Coronary artery (tissue), 2 donors: ENCODE measurements at places on chromosomes 2 and 18.

DNA sequence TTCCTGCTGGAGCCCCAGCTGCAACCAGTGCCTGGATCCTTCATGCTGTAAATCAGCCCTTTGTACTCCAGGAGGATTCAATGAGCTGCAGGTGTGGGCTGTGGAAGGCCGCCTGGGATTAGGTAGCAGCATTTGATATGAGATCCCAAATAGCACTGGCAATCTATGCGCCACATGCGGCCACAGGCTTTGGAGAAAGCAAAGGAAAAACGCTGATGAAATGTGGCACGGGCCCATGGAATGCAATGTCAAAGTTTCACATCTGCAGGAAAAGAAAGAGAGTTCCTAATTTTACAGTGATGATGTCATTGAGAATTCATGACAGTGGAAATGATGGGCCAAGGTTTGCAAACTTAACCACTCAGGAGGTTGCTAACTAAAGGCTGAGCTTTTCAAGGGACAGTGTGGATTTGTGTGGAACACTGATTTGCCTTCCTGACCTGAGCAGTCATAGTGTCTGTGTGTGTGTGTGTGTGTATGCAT is 216.4 kb upstream of the OSR1 start:
- DNase-seq: peak; percentile 77

DNA sequence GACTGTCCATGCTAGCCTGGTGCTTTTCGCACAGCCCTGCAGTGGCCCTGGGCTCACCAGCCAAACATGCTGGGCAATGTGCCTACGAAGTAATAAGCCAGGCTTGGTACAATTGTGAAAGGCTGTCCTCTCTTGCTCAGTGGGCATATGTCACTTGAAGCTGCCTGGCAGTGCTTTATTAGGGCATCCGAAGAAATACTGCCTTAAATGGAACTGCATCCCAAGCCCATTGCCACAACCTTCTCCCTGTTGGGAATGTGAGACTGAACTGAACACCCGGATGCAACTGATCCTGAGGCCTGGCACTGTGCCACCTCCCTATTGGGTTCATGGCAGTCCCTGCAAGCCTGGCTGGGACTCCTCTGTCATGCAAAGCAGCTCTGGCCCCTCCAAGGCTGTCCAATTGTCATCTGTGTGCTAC is 15.9 kb downstream of the CAPG start:
- DNase-seq: peak; percentile 76

GRCh38 chr2:19369341-19369955 is 11.0 kb upstream of the OSR1 start:
- no peak for DNase-seq

DNA sequence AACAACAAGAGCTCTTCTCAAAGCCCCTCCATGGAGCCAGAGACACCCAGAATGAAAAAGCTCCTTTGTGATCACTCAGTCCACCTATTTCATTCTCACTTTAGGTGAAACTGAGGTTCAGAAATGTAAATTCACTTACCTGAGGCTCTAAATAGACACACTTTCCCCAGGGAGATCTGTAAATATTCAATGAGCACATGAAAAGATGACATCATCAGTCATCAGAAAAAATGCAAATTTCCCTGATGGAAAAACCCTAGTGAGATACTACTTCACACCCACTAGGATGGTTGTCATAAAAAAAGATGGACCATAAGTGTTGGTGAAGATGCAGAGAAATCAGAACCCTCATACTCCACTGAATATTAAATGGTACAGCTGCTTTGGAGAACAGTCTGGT is 339.2 kb downstream of the EN1 start:
- no peak for DNase-seq

GRCh38 chr18:9178557-9178956 is 42.0 kb downstream of the ANKRD12 start:
- no peak for DNase-seq

GRCh38 chr2:73003027-73003426 is 68.5 kb downstream of the SFXN5 start:
- DNase-seq: peak; percentile 41

DNA sequence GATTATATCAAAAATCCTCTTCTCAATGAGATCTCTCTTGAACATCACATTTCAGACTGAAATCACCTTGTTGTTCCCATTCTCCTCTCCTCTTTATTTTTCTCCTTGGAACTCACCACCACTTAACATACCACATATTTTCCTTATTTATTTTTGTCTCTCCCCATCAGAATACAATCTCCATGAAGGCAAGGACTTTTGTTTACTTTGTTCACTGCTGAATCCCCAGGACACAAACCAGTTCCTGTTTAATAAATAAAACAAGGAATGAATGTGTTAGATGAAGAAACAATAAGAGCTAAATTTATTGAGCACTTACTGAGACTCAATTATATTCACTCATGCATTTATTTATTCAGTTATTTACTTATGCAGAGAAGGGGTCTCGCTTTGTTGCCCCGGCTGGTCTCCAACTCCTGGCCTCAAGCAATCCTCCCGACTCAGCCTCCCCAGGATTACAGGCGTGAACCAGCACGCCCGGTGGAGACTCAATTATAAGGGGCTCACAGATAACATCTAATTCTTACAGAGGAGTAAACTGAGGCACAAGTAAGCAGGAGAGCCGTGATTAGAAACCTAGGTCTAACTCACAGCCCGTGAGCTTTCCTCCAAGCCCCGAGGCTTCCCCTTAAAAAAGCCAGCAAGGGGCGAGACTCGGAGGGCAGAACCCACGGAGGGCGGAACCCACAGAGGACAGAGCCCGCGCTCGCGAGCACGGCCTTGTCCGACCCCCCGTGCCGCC is 616 bp upstream of the TAF1B start:
- DNase-seq: no peak

DNA sequence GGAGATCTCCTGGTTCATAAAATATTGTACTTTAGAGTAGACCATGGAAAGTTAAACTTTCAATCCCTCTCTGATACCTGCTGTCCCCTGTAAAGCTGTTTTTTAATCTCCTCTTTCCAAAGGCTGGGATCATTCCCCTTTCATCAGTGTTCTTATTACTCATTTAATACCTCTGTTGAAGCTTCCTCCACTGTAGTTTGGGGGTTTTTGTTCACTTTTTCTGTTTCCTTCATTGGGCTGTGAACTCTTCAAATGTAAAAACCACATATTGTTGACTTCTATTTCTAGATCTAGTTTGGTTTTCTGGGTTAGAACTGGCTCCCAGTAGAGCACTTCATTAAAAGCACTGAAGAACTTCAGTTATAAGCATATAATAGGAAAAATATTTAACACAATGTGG is 598.1 kb downstream of the RNF144A start:
- DNase-seq: no peak
